Stimulated activated CD8-positive, alpha-beta memory T cell treated with anti-CD3 and anti-CD28 coated beads, Interleukin-2, amount 100 ng/mL, for 1 hour (primary cell): ENCODE measurements at places on chromosomes 13 and 19.

DNA sequence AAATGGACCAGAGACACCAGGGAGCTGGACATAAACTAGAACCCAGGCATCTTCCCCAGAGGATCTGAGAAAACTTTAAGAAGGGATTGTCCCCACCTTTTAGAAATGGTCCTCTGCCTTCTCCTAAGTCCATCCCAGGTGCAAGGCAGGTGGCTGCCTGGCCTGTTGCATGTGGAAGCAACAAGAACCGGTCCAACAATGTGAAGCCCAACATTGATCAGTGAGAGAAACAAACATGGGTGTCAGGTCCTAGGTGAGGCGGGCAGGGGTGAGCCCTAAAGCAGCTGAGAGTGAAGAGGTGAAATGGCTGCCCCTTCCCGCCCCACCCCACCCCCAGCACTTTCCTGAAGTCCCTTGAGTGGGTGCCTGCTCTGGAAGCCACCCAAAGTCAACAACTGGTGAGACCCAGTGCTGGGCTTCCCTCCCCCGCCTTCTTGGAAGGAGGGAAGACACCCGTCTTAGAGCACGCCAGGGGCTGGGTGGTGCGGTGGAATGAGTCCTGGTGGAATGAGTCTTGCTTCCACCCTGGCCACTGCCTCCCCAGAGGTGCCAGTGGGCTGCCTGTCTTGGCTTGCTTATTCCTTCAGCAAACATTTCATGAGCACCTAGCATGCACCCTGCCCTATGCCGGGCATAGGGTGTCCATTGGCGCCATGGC, 1.7 kb downstream of the AP1M1 start:
- DNase-seq: no peak

DNA sequence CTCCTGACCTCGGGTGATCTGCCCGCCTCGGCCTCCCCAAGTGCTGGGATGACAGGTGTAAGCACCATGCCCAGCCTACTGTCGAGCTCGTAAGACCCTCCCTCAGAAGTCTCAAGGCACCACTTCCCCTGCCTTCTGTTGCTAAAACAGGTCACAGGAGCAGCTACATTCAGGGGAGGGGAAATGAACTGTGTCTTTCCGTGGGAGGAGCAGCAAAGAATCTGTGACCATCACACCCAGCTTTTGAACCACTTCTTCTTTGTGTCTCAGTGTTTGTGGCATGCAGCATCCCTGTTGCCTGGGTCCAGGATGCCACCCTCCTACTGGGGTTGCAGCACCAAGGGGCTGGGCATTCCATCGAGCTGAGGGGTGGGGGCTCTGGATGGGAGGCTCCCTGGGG, 7.7 kb upstream of the CSNK1G2 start:
- no peak for DNase-seq

DNA sequence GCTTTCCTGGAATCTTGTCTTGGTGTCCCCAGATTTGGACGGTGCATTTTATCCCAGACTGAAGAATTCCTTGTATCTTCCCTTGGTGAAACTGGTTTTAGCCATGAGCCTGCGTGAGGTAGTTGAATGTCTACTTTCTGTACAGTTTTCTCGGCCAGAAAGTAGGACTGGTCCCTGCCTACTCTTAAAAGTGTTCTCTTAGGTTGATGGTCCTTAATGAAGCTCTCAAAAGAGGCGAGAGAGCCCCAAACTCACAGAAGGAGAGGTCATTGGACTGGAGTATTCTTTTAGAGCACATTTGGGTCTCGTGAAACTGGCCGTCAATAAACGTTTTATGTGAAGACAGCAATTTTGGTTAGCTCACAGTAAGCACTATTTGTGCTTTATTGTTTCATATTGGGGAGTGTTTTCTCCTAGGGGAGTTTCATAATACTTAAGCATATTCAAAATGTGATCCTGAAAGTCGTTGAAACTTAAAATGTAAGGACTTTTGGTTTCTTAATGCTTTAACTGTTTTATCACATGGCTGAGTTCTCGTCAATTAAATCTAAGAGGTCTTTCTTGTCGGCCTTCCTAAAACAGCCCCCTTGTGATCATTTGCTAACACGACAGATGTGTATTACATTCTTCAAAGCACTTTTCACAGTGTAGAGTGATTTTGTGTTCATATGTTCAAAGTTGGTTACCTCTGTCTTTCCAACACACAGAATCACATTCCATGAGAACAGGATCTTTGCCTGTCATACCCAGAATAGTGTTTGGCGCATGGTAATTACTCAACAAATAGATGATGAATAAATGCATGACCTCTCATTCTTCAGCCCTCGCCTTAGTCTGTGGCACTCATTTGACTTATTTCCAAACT, 889 bp downstream of the GTF2F2 start:
- no peak for DNase-seq

DNA sequence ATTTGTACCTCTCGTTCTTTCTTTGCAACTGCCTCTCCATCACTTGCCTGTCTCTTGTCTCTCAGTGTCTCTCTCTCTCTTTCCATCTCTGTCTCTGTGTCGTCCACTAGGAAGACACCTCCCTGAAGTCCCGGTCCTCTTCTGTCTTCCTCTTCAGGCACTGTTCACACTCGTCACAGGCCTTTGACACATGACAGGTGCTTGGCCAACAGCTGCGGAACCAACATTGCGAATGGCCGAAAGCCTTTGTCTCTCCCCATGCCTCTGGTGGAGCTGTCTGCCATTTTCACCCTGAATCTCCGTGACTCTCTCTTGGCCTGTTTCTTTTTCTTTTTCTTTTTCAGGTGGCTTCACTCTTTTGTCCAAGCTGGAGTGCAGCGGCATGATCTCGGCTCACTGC, 2.8 kb downstream of the HIPK4 start:
- no peak for DNase-seq
